ENCODE measurements at places on chromosomes 3 and 15.

- DNase-seq, result no peak
These were observed 47.6 kb upstream of the TSEN2 start for GRCh38 chr3:12436514-12437220.

- DNase-seq, result no peak
These were observed 127.6 kb downstream of the RAB11A start for GRCh38 chr15:65996901-65997300.

DNA sequence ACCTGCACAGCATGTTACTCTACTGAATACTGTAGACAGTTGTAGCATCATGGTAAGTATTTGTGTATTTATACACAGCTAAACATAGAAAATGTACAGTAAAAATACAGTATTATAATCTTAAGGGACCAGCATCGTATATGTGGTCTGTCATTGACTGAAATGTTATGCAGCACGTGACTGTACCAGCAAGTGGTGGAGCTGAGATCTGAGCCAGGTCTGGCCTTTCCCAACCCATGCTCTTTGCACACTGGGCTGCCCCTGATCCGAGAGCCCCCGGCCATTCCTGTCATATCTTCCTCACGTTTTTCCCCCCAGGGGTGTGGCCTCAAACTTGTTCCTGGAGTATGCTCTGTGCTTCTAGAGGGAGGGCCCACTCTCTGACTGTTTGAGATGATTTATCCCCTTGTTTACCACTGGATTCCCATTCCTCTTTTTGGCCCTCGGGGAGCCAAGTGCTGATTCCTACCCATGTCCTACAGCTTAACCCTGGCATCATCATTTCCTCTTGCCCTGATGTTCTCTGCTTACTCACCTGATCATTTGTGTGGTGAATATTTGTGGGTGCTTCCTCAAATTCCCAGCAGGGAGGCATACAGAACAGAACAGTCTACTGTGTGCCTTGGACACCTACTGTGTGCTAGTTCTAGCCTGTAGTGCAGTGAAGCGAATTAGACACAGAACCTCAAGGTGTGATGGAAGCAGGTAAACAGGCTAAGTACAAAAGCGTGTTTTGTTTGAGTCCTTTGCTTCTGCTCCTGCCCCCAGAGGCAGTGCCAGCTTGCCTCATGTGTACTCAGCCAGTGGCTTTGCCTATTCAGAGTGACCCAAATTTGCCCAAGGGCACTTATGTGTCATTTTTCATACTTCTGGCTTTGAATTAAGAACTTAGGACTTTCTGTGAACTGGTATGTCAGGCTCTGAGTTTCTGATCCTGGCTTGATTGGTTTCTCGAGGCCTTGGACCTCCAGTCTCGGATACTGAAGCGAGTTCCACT lies 21.0 kb downstream of the CSRNP1 start:
- DNase-seq, result no peak

DNA sequence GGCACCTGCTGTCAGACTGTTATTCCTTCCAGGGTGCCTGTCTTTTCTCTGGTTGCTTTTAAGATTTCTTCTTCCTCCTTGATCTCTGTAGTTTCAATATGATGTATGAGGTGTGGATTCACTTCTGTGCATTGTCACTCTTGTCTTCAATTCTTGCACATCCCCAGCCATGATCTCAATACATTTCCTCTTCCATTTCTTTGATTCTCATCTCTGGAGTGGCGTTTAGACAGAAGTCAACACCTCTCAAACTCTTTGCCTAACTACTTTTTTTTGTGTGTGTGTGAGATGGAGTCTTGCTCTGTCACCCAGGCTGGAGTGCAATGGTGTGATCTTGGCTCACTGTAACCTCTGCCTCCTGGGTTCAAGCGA lies 224.4 kb upstream of the LYSMD4 start:
- no peak for DNase-seq

- no peak for DNase-seq
These were observed 112.4 kb downstream of the GREM1 start for GRCh38 chr15:32830241-32830640.

- DNase-seq, result peak; percentile 73
These were observed at the start of gene TGFBR2 for GRCh38 chr3:30606301-30607031. TSS of gene TGFBR2 (plus strand) at chr3:30606601. CDS start at chr3:30606884, 283 bp downstream.

DNA sequence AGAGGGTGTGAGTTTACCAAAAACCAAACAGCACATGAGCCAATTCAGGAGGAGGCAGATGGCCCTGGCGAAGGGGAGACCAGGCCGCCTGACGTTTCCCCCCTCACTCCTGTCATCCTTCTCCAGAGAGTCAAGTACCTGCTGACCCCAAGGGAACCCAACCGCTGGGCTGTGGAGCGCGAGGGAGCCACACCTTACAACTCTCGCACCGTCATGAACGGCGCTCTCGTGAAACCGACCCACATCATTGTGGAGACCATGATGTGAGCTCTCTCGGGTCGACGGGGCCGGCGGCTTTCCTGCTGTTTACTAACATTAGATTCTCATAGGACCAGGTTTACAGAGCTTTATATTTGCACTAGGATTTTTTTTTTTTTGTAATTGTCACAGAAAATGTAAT lies 55.4 kb downstream of the GRIP2 start:
- DNase-seq, result no peak

GRCh38 chr3:9761919-9762318 lies 7.8 kb downstream of the CAMK1 start:
- DNase-seq, result no peak

GRCh38 chr15:68249058-68249713 lies 19.7 kb upstream of the CLN6 start:
- no peak for DNase-seq

DNA sequence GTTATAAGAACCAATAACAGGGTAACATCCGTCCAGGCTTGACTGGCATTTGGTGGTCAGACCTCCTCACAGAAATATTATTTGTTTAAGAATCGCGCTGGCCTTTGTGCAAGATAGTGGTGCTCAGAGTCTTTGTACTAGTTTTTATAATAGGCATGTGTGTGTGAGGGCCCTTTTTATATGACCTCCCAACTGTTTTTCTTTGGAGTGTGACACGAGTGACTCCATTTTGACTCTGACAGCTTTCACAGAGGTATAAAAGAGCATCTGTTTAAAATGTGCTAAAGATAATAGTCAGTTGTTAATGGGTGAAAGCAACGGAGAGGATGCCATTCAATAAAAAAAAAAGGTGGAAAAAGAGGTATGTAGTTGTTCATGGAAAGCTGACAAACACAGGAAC lies 110.4 kb downstream of the IL1RAP start:
- DNase-seq, result no peak

DNA sequence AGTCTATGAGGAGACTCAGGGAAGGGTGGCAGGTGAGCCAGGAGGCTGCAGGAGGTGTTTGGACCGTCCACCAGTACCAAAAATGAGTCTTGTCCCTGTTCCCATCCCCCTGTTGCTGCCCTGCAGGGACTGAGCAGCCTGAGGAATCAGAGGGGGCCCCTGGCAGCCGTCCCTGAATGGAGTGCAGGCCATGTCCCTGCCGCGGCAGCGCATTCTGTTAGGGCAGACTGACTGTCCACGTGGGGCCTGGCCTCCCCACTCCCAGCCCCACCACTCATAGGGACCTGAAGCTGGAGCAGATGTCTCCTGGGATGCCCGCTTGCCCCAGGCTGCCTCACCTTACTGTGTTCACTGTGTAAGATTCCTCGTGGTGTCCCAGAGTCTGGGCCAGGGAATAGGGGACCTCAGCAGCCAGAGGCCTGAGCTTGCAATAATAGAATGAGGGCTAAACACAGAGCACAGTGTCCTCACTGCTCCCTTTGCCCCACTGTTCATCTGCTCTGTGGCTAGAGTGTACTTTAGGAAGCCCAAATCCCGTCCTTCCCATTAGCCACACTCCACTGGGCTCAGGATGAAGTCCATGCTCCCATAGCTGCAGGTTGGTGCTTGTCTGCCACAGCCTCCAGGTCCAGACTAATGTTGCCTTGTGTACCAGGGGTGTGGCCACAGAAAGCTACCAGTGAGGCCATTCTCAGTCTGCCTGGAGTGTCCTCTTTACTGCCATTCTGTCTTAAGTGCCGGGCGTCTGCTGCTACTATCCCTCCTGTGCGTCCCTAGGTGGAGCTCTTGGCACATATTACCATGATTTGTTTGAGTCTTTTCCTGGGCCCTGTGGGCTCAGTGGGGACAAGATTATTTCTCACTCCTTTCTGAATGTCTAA lies 63.2 kb downstream of the HCN4 start:
- no peak for DNase-seq

GRCh38 chr3:17478673-17479072 lies 263.8 kb downstream of the TBC1D5 start:
- DNase-seq, result no peak

DNA sequence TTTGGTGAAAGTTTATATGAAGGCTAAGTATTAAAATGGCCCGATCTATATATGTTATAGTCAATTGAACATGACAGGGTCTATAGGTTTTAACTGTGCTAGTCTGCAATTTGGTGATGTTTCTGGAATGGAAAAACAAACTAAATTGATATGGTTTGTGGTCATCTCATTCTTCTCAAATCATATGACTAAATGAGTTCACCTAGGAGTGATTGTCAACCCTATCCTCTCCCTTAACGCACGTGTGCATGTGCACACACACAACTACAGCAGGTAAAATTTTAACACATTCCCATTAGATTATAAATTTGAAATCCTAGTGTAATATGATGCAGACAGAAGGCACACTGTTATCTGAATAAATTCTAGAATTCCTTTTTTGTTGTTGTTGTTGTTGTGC lies 9.0 kb downstream of the CLDND1 start:
- no peak for DNase-seq

GRCh38 chr15:62128916-62129315 lies 36.2 kb downstream of the C2CD4B start:
- no peak for DNase-seq

GRCh38 chr3:185781759-185782158 lies 43.1 kb downstream of the IGF2BP2 start:
- DNase-seq, result no peak

DNA sequence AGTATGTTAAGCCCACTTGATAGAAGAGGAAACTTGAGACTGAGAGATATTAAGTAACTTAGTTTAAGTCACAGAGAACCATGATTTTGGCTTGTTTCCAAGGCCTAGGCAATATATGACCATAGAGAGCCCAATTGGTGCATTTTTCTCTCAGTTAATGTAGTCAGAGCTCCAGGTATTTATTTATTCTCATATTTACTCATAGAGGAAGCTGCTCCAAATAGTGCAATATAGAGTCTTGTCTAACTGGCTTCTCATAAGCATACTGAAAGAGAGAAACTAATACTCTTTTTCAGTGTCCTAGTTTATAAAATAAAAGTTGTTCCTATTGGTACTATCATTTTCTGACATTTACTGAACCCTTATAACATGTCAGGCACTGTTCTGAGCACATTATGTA lies 15.2 kb downstream of the TRNT1 start:
- DNase-seq, result no peak
